NCI-H1417 treated with DMSO at 0.1 percent for 48 hours (cell line): ENCODE measurements at places on chromosomes 16 and 17.

GRCh38 chr16:8957063-8957397 is 6.7 kb downstream of the USP7 start:
- DNase-seq: no peak

DNA sequence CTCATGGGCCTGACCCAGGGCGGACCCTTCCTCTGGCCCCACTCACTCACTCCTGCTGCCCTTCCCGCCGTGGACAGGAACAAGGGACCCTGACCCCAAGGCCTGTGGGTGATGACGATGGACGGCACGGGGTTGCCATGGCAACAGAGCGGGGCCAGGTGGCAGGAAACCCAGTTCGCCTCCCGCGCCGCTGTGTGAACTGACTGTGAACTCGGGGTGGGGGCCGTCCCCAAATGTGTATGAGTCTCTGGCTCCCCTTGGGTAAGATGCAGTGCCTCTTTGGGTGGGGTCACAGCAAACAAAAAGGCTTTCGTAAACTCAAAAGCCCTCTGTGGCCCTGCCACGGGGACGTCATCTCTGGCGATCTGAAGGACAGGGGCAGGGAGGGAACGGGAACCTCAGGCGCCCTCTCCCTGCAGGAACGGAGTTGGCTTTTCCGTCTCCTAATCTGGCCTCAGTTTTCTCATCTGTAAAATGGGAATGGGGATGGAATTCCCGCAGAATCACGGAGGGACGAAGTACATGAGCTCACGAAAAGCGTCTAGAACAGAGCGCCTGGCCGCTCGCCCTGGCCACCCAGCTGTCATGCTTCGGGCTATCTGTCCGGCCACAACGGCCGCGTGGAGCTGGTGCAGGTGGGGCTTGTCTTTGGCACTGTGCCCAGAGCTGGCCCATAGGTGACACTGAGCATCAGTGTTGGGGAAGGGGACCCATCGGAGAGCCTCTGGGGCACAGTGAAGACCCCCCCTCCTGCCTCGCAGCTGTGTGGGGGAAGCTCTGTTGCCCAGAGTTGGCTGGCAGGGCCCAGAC is 44.9 kb upstream of the PABPN1L start:
- no peak for DNase-seq

GRCh38 chr17:43351691-43352090 is 47.1 kb upstream of the ARL4D start:
- DNase-seq: no peak

- DNase-seq: no peak
Measured at GRCh38 chr16:58499092-58499511, 841 bp upstream of the NDRG4 start.

DNA sequence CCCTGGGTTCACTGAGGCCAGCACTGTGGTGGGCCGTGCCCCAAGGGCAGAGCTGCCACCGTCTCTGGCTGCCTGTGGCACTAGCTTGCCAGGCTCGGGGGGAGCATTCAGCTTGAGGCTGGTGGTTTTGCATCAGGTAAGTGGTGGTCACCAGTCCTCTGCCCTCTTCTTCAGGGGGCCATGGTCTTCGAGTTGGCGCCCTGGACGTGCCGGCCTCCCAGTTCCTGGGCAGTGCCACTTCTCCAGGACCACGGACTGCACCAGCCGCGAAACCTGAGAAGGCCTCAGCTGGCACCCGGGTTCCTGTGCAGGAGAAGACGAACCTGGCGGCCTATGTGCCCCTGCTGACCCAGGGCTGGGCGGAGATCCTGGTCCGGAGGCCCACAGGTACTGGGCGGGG is 32.2 kb downstream of the TSC2 start:
- no peak for DNase-seq

GRCh38 chr16:82134846-82135245 is 35.2 kb downstream of the MPHOSPH6 start:
- no peak for DNase-seq

GRCh38 chr16:86926181-86927094 is 348.1 kb downstream of the FOXL1 start:
- DNase-seq: no peak

- DNase-seq: no peak
Measured at GRCh38 chr16:48210747-48211146, 33.4 kb upstream of the LONP2 start.

GRCh38 chr17:77839698-77840512 is 118.6 kb upstream of the TNRC6C start:
- no peak for DNase-seq

- no peak for DNase-seq
Measured at GRCh38 chr16:4410335-4411075, 5.9 kb downstream of the CORO7 start.

GRCh38 chr16:69717066-69717465 is 9.3 kb downstream of the NQO1 start:
- no peak for DNase-seq

- DNase-seq: peak; percentile 54
Measured at GRCh38 chr17:39863918-39864746, at the start of gene IKZF3. Gene IKZF3, minus strand, starts transcription at chr17:39864312. Its CDS starts 186 bp downstream, at chr17:39864126.

- no peak for DNase-seq
Measured at GRCh38 chr16:55367866-55368603, 44.0 kb downstream of the IRX6 start.

DNA sequence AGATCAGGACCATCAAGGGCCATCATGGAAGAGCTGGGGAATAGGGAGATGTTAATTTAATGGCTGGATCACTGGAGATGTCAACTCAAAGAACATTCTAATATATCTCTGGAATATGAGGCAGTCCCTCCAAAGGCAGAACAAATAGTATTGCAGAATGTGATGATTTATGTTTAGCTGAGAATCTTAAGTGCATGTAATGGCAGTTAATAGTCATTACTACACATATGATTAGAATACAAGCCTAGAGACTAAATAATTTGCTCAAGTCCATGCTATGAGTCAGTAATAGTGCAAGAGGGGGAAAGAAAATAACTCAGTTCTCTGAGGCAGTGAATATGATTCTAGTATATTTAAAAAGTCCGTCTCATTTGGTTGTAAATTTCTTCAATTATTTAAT is 32.3 kb downstream of the SNTB2 start:
- DNase-seq: no peak

DNA sequence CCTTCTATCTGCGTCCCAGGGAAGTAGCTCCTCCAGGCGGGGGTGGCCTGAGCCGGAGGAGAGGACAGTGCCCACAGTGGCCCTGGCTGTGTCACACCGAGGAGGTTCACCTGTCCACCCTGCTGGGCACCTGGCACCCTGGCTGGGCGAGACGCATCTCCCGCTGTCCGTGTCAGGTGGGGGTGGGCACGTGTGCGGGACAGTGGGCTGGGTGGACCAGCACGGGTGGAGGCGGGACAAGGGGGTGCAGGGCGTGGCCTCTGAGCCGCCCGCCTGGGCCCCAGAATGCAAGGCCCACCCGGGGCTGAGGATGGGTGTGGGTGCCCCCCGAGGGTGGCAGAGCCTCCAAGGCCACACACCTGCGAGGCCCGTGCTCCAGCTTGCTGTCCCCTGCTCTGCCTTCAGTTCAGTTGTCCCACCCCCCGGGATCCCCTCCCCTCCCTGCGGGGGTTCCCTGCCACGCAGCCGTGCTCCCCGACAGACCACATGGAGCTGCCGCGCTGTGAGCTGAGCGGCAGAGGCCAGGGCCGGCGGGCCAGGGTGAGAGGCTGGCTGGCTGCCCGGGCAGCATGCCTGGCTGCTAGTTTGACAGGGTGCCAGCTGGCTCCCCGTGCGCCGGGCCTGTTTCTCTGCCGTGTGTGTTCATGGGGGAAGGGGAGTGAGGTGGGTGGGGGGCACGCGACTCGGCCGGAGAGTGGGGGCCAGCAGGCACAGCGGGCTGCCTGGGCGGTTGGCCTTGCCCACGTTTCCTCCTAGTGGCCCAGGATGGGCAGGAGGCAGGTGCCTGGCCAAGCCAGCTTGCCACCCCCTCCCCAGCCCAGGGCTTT is 33.9 kb downstream of the BAHCC1 start:
- no peak for DNase-seq

- no peak for DNase-seq
Measured at GRCh38 chr16:56614549-56614991, 6.2 kb downstream of the MT2A start.

GRCh38 chr17:33786478-33786877 is 468.6 kb upstream of the CCL2 start:
- no peak for DNase-seq

- no peak for DNase-seq
Measured at GRCh38 chr17:45127207-45127547, 5.1 kb downstream of the PLCD3 start.

GRCh38 chr17:32191306-32191705 is 49.0 kb downstream of the RHOT1 start:
- DNase-seq: no peak

GRCh38 chr17:79415909-79416308 is 194.9 kb downstream of the RBFOX3 start:
- no peak for DNase-seq

DNA sequence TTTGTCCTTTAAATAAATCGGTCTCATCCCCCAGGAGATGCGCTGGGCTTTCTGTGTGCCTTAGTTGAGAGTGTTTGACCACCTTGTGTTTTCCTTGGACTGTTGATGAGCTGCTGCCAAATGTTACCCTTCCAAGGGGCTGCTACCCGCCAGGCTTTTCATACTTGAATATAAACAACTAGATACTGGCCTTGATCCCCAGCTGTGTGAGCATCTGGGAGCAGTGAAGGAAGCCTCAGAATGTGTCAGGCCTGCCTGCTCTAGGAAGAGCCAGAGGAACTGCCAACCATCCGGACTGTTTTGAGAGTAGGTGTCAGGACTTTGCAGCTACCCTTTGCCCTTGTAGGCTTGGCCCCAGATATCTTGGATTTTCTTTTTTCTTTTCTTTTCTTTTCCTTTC is 57.8 kb downstream of the LDHD start:
- no peak for DNase-seq

- DNase-seq: no peak
Measured at GRCh38 chr17:69978056-69978646, 96.9 kb upstream of the KCNJ16 start.

DNA sequence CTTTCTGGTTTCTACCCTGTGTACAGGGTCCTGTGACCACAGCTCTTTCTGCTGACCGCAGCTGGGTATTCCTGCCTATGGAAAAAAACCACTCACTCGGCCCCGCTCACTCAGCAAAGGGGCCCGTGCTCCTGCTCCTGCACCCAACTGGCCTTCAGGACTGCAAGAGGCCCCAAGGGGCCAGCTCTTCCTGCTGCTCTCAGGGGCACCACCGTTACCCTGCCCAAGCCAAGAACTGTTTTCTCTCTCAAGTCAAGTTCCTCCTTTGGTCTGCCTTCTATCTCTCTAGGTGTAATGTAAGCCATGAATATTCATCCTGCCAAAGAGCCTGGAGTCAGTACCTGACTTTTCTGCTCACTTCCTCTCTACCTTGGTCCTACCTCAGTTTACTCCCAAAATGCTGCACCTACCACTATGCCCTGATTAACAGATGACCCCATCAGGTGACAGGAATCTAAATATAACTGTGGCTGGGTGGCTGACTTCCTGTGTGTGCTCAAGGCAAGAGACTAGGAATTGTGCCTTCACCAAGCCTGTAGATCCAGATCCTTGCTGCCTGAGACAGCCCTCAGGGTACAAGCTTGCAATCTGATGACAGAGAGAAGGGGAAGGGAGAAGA is 20.4 kb upstream of the SCIMP start:
- DNase-seq: no peak

DNA sequence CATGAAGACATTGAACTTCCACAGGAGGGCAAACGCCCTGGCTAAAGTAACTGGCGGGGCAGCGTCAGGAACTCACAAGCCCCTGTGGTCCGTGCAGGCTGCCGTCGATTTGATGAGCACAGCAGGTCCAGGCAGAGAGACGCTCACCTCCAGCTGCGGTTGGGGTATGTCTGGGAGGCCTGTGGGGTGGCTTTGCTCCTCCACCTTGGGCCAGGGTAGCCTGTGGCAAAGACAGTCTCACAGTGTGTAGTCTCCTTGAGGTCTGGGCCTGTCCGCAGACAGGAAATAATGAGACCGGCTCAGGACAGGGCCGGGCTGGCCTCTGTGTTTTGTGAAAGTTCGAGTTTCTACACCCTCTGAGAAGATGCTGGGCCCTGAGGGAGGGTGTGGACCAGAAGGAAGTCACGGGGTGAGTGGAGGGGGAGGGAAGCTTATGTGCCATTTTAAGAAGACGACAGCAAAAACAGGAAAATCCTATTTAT is 103.3 kb downstream of the METRNL start:
- no peak for DNase-seq

- no peak for DNase-seq
Measured at GRCh38 chr16:4313563-4314531, 2.0 kb upstream of the GLIS2 start.

DNA sequence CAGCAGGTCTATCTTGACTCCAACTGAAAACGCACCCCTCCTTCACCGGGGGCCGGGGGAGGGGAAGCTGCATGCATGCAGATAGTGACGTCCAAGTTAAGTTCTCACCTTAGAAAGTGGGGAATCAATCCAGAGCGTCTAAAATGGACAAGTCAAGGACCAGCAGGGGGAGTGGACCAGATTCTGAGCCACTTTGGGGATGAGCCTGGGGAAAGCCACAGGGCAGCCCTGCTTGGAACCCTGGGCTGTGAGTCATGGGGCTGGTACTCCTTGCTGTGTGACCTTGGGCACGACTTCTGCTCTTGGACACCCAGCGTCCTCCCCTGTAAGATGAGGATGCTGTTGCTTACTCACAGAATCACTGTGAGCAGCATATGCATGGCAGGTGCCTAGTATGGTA is 9.1 kb downstream of the TNFRSF13B start:
- no peak for DNase-seq

- DNase-seq: no peak
Measured at GRCh38 chr16:48113471-48113870, 42.3 kb downstream of the ABCC12 start.

DNA sequence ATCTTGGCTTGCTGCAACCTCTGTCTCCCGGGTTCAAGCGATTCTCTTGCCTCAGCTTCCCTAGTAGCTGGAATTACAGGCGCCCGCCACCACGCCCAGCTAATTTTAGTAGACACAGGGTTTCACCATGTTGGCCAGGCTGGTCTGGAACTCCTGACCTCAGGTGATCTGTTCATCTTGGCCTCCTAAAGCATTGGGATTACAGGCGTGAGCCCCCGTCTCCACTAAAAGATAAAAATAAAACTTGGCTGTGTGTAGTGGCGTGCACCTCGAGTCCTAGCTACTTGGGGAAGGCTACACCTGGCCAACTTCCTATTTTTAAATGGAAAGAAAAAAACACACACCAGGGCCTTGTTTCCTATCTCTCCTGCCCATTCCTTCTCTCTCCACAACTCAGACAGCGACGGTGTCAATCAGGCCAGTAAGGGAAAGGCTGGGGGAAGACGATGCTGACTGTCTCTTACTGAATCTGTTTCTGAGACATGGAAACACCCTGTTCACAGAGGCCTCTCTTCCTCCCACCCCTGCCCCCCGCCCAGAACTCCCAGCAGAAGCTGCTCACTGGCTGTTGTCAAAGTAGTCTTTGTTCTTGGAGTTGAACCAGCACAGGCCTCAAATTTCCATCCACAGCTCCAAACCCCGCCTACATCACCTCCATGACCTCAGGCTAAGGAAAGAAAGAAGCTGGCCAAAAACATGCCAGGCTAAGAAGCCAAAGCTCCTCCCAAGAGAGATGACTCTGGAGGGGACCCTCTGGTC is 96.6 kb downstream of the NXN start:
- no peak for DNase-seq

DNA sequence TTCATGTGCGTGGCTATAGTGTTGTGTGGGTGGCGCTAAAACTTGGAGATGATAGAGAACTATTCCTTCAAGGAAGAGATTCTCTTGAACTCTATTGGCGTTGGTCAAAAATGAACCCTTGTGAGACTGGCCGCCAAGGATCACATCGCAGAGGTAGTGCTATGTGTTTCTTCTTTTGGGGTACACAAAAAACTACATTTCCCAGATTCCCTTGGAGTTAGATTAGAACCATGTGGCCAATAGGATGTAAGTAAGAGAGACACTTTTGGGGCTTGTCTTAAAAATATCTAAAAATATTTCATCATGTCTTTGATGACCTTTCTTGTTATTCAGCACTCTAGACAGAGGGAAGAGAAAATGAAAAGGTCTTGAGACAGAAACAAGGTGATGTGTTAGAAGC is 25.4 kb upstream of the DYNLRB2 start:
- no peak for DNase-seq
